Muscle of arm (tissue), 14 donors: ENCODE measurements at places on chromosomes 2 and 18.

DNA sequence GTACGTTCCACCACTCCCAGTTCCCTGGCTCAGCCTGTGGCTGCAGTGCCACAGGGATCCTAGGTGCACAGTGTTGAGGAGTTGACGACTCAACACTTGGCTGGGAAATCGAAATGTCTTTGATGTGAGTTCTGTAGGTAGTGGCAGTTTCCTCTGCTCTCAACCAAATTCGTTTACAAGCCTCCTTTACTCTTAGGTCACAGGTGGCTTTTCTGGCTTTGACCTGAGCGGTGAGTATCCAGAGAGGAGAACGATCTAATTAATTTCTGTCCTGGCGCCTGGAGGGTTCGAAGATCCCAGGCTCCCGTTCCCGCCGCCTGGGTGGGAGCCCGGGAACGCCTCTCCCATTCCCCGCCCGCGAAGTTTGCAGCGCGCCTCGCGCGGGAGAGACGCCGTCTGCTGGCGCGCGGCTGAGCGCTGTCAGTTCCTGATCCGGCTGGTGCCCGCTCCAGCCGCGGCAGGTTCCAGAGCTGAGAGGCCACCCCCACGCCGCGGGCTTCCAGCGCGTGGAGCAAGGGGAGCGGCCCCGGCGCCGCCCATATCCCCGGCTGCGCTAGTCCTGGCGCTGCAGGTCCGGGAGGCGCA is at the start of gene LAMA3:
LAMA3 (plus strand) TSS at position 423 of the 585 bp plus-strand sequence. CDS start 231 bp downstream, outside the sequence.
- peak; percentile 43 for DNase-seq

DNA sequence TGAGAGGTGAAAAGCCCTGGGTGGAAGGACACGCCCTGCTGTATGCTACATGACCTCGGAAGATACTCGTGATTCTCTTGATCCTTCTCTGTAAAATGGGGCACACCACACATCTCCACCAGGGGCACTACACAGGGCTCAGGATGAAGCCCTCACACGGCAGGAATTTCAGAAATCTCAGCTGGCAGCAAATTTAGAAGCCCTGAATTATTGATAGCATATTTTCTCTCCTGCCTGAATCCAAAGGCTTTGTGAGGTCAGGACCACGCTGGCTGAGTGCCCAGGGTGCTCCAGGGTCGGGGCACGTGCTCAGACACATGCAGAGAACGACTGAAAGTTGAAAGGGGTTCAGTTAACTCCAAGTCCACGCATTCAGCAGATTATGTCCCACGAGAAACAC is 42.1 kb upstream of the GALR1 start:
- DNase-seq, result peak; percentile 23

GRCh38 chr2:134149904-134150303 is 104.0 kb upstream of the MGAT5 start:
- DNase-seq, result no peak

- no peak for DNase-seq
These were observed 84.7 kb downstream of the CDC42EP3 start for GRCh38 chr2:37586663-37587317.

- DNase-seq, result no peak
These were observed 394.5 kb downstream of the DLGAP1 start for GRCh38 chr18:4060427-4061281.

DNA sequence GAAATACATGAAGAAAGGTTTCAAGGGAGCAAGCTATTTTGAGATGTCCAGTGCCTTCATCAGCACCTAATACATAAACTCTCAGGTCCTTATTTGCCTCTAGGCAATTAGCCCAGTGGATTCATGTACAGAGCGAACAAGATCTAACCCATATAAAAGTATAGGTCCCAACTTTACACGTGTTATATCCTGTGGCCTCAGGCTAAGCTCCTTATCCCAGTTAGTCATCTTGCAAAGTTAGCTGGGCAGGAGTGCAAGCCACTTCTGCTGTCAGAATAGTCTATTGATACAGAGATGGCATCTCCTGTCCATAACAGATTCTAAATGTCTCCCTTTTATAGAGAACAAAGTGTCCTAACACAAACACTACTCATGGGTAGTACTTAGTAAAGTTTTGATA is 203.9 kb upstream of the PIK3C3 start:
- no peak for DNase-seq

DNA sequence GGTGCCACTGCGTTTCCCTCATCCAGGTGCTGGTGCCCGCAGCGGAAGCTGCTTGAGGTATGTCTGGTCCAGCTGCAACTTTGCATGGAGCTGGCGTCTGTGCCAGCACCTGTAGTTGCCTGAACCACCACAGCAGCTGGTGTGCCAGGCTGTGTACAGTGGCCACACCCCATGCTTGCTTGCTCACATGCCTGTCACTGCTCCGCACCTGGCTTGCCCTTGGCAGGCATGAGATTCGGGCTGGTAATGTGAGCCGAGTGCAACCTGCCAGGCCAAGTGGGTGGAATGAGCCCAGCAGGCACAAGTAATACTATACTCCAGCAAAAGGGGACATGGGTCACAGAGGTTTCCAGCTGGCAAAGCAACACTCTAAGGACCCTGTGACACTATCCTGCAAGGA is 1123.3 kb upstream of the ACVR2A start:
- DNase-seq, result peak; percentile 7

DNA sequence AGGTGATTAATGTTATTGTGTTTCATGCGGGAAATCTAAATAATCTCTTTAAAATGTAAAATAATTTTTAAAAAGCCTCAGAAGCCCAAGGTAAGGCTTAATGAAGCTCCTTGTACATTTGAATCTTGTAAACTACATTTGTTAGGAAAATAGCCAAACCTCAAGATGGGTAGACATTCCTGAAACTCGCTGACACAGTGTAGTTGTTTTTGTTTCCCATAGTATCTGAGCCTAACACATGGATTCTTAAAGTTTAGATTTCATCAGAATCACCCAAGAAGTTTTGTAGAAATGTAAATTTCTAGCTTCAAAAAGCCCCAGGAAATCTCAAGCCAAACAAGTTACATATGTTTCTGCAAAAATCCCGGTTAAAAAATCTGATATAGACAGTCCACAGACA is 1221.1 kb upstream of the ACVR2A start:
- no peak for DNase-seq

DNA sequence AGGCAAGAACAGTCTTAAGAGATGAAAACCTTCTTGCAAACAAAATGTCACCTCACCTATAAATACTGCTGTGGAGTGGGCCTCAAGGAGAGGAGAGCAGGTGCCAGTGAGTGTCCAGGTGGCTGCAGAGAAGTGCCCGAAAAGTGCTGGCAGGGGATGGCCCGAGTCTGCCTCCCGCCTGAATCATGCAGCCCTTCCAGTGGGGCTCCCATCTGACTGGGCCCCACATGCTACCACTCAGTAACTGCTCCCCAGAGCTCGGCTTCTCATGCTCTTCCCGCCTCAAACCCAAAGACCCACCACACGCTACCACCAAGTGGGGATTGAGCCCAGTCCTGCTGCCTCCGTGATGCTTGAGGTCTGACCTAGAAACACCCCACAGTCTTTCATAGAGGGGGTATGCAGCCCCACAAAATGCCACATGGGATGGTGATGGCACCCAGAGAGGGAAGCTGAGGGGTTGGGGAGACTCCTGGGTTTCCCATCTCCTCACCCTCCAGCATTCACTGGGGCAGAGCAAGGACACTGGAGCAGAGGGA is 7.4 kb downstream of the HS6ST1 start:
- no peak for DNase-seq

- DNase-seq, result no peak
These were observed 708.1 kb downstream of the SLC4A3 start for GRCh38 chr2:220335591-220335915.

DNA sequence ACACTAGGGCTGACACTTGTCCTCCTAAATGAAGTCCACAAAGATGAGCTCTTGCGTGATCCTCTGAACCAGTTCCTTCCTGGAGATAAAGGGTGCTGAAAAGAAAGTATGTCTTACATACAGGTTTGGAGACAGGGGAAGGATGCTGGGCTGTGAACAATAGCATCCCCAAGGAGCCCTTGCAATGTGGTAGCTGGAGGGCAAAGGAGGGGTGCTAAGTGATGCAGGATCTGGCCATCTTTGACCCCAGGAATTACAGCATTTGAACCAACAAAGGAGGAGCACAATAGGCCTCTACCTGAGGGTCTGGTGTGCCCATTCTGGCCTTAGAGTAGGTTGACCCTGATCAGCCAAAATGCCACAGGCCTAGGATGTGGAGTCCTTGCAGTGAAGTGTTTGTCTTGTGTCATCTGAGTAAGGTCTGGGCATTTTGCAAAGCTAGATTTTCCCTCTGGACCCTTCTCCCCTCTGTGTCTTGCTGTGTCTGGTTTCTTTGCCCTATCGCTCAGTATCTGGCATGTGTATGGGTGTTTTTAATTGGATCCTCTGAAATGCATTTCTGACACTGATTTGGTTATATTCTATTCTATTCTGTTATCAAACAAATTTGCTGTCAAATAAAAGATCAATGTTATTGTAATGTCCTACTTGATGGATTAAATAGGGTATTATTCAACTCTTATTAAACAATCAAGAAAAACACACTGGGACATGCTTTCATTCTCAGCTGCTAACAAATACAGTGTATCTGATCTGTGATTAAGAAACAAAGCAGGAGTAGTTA is 364.8 kb upstream of the MEIS1 start:
- no peak for DNase-seq

DNA sequence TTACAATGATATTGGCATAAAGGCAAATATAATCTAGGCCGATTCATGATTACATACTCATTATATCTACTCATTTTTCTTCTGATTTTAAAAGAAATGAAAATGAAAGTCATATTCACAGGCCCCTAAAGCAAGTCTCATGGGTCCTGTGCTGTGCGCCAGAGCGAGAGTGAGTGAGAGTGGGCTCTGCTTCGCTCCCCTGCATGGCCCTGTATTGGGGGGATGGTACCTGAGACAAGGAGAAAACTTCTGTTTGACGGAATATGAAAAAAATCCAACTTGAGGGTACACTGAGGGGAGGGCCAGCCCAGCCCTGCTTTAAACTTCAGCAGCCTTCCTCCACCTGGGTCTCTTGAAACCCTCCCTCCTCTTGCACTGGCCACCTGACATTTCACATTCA is 81.4 kb upstream of the RGPD5 start:
- DNase-seq, result no peak

DNA sequence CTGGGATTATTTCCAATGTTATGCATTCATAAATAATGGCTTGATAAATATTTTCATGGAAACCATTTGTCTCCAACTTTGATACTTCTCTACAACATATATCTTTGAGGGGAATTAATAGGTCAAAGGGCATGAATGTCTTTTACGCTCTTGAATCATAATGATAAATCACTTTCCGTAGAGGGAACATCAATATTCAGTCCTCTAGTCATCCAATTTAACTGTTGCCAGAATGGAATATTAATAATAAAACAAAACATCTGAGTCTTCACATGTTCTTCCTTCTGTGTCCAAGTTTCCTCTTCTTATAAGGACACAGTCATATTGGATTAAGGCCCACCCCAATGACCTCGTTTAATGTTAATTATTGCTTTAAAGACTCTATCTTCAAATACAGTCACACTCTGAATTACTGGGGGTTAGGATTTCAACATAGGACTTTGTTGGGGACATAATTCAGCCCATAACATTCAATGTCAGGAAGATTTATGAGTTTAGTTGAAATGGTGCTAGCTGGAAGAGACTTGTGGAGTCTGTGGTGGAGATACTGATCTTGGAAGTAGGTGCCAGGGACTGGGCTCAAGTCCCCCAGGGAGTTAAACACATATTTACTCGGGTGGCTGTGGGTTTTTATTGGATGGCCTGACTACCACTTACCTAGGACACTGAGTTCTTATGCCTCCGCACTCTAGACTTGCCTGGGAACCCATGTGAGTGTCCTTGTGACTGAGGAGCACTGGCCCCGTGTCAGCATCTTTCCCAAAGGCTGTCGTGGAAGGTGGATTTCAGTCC is 85.0 kb upstream of the SEC11C start:
- no peak for DNase-seq

- DNase-seq, result no peak
These were observed 89.9 kb upstream of the CD226 start for GRCh38 chr18:70037431-70038061.

- no peak for DNase-seq
These were observed 15.3 kb downstream of the LAPTM4A start for GRCh38 chr2:20035955-20036666.

DNA sequence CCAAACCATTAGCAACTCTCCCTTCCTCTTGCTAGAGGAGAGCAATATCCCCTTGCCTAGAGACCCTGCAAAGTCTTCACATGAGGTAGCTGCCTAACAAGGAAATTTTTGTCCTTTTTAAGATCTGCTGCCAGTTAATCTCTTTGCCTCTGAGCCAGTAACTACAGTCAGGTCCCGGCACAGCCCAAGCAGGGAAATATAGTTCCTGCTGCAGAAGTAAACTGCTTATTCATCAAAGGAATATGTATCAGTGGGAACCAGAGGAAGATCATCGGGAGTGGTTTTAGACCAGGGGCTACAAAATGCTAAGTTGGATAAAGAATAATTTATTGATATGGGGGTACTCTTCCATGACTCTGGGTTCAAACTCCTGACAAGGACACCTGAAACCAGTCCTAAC is 30.6 kb downstream of the CACNB4 start:
- DNase-seq, result no peak

DNA sequence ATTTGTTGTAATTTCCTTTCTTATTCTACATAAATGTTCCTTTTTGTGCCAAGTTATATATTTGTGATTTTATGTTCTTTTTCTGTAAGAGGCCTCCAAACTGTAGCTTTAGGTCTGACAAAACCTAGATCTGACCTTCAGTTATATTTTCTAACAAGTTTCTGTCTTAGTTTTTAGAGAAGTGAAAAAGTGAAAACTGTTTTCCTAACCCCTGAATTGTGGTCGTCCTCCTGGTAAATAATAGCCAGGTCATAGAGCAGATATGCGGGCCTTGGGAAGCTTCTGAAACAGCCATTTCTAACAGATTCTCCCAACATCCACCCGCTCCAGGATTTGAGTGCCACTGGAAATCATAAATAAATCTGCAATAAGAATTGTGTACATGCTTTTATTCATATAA is 398.4 kb upstream of the CWC22 start:
- no peak for DNase-seq

DNA sequence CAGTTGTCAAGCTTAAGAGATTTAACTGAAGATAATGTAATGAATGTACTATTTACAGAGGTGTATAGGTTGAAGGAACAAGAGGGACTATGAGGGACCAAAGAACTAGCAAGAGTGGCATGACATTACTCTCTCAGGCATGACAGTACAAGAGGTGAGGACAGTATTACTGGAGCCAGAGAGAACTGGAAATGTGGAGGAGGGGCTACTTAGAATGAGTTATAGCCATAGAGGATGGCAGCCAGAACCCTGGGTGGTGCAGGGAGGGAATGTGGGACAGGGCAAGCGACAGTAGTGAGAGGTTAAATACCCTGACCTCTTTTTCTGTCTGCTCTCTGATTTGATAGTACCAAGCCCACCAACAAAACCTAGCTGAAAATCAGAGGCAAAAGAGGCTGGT is 122.6 kb upstream of the UGP2 start:
- DNase-seq, result no peak

- no peak for DNase-seq
These were observed 149.6 kb downstream of the DOCK10 start for GRCh38 chr2:224892574-224893204.
